ENCODE measurements at places on chromosomes 5 and 9.
A peak's percentile ranks its signal among the peaks of the same experiment; 100 is the strongest.

GRCh38 chr5:16538006-16538405, 72.4 kb upstream of the ZNF622 start:
- no peak for DNase-seq

- no peak for DNase-seq
Measured at GRCh38 chr9:122797316-122798063, 2.4 kb upstream of the OR1K1 start.

DNA sequence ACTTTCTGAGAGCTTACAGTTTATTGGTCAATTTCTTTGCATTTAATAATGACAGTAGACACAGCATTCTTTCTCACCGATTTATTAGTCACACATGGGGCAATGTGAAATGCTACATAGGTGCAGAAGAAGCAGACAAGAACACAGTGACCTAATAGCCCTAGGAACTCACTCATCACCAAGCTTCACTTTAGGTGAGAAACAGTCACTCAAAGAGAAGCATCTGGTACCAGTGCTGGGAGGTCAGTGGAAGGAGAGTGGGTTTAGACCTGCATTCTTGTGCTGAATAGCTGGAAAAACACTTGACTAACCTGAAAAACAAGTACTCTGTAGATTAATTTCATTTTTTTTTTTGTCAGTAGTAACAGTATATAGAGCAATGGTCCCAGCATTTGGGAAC, 179.6 kb downstream of the GRIA1 start:
- DNase-seq: no peak

- no peak for DNase-seq
Measured at GRCh38 chr9:18238752-18239447, 235.1 kb upstream of the ADAMTSL1 start.

DNA sequence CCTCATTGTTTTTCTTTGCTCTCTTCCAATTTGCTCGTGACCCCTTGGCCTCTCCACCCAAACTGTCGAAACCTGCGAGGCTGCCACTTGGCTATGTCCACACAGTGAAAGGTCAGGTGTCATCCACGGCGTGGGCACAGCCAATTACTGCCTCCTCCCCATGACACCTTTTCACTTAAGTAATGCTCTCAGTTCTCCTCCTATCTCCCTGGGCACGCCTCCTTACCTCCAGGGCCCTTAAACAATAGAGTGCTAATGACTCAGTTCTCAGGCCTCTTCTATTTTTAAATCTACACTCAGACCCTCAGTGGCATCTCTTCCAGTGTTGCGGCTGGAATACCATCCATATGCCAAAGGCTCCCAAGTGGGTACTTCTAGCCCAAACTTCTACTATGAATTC, 256.8 kb downstream of the ROR2 start:
- no peak for DNase-seq

GRCh38 chr9:100472268-100472667, 681 bp upstream of the TMEFF1 start:
- no peak for DNase-seq

GRCh38 chr5:164009621-164010020, 504.2 kb downstream of the MAT2B start:
- DNase-seq: no peak

DNA sequence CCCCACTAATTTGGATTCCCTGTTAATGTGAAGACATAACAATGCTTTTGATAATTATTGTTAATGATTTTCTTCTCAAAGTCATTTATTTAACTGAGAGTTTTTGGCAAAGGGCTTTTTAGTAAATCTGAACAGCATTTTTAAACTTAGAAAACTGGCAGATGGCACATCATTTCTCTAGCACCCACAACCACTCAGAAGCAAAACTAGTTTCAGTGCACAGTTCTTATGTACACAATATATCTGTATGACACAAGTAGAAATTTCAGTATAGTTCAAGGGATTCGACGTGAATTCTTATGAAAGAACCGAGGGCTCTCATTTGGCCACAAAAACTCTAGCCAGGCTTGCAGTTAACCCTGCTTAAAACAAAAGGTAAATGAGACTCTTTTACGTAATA, 231.4 kb upstream of the CDH9 start:
- DNase-seq: no peak

GRCh38 chr5:152331006-152331405, 74.1 kb downstream of the NMUR2 start:
- no peak for DNase-seq

DNA sequence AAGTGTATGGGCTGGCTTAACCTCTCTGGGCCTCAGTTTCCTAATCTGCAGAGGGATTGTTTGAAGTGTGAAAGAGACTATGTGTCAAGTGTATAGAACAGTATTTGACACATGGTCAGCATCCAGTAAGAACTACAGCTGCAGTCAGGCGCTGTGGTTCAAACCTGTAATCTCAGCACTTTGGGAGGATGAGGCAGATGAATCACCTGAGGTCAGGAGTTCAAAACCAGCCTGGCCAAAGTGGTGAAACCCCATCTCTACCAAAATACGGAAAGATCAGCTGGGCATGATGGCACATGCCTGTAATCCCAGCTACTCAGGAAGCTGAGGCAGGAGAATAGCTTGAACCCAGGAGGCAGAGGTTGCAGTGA, 31.9 kb upstream of the STING1 start:
- no peak for DNase-seq

- no peak for DNase-seq
Measured at GRCh38 chr9:16205455-16205854, 652.6 kb downstream of the CCDC171 start.

- no peak for DNase-seq
Measured at GRCh38 chr9:69036799-69037198, 1.2 kb downstream of the FXN start.

DNA sequence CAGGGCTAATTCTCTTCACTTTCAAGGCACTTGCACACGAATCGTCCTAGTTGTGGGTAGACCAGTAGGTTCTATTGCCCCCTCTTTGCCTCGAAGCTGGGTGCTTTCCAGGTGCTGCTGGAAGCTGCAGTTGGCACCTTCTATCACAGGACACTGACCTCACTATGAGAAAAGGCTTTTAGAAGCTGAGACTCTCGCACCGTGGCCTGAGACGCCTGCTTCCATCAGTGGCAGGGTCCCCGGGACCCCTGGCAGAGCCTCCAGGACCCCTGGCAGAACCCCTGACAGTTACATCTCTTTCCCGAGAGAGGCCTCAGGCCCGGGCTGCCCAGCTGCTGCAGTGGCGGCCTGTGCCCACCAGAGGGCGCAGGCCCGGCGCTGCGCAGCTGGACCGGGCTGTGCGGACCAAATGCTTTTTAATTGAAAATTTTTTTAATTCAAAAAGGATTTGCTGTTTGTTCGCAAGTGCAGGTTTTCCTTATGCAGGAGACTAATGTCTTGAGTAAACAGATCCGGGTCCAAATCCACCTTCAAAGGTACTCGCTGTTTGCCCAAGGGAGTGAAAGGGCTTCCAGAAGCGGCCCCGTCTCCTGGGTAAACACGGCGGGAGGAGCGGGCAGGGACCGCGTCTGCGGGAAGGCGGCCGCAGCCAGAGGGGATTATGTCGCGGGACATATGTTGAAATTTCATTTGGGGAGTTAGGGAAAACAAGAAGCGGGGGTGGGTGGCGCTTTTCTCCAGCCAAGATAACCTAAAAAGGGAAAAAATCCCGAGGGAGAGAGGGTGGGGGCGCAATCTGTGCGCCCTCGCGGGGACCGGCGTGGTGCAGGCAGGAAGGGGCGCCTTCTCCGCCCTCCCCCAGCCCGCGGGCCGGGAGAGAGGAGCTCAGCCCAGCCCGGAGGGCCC, 114.5 kb upstream of the LMX1B start:
- DNase-seq: peak; percentile 20

GRCh38 chr5:174217527-174217926, 172.0 kb downstream of the NSG2 start:
- no peak for DNase-seq

DNA sequence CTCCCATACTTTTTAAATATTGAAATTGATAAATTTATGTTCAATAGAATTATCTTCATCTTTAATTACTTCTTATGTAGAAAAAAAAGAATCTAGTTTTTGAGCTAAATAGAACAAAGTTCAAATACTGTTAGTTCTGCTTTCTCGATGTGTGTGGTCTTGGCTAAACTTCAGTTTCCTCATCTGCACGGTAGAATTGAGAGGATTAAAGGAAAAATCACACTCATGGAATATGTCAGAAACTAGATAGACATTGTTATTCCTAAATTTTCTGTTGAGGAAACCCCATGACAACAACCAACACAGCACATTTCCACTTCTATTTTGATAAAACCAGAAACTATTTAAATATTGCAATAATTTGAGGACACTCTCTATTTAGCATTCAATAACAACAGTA, 100.3 kb downstream of the MUSK start:
- no peak for DNase-seq

- no peak for DNase-seq
Measured at GRCh38 chr5:53425687-53426511, 54.5 kb upstream of the FST start.

- DNase-seq: no peak
Measured at GRCh38 chr5:98927242-98927988, 1.4 kb downstream of the CHD1 start.

DNA sequence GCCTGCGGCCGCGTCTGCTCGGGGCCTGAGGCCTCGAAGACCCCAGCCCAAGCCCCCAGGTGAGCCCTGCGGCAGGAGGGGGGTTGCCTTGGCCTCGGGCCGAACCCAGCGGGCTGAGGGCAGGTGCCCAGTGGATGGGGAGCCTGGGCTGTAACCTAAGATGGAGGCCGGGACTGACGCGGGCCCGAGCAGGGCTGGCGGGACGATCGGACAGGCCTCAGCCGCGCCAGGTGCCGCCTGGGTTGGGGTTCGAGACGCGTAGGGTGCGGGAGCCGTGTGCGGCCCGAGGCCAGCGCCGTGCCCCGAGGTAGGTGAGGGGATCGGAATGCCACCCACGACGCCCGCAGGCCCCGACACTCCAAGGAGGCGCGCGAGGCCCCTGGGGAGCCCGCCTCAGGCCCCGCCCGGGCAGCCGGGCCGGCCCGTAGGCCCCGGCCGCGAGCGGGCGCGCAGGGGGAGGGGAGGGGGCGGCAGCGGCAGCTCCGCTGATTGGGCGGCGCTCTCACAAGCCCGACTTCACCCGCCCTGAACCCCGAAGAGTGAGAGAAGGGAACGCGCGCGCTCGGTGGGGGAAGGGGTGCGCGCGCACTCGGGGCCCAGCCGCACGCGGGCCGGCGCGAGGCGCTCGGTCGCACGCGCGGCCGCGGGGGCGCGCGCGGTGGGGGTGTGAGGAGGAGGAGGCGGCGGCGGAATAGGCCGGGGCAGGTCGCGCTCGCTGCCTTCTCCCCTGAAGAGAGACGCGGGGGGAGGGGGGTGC, at the start of gene NSD1:
Gene NSD1 (plus strand): TSS at position 678 of the 757 bp plus-strand sequence. CDS start 1,331 bp downstream, outside the sequence.
- DNase-seq: peak; percentile 90

GRCh38 chr5:864492-865167, 13.8 kb upstream of the ZDHHC11 start:
- no peak for DNase-seq

DNA sequence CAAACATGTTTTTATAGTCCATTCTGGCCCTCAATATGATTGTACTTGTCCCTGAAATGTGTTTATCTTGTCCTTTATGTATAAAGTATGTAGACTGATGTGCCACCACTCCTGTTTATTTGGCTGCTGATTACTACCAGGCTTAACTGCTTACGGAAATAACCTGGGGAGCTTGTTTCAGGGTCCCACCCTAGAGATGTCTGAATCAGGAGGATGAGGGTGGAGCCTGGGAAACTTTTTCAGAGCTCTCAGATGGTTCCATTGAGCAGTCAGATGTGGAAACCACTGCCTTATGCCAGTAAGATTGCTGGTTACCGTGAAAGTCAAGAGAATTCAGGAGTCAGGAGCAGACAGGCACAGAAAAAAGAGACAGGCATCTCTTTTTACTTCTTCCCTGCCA, 19.2 kb downstream of the SLC23A1 start:
- DNase-seq: no peak

DNA sequence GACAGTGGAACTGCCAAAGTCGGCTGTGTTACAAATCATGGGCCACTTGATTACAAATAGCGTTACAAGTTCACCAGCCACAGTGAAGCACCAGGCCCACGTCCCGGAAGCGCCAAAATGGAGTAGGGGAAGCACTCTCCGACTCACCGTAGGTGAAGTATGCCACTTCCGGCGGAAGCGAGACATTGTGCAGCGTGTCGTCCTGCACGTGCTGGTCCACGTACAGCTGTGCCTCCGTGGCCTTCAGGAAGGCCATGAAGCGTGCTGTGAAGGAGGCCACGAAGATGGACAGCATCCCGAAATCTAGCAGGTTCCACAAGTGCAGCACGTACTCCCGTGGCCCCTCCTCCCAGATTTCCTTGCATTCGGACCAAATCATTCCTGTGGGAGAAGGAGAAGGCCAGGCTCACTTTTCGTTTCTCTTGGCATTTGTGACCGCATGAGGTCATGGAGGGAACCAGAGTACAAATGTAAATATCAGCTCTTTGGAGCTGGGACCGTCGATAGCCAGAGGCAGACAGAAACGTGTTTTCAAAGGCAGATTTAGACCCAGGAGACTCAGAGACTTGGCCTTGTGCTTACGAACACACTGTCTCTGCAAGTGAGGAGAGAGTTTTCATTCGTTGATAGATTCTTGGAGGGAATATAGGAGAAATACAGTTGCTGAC, 58.7 kb upstream of the SMIM32 start:
- no peak for DNase-seq

- no peak for DNase-seq
Measured at GRCh38 chr5:94841598-94842322, 223.3 kb downstream of the SLF1 start.

GRCh38 chr9:105978826-105979225, 284.5 kb downstream of the TMEM38B start:
- no peak for DNase-seq

GRCh38 chr9:4073371-4073770, 226.5 kb downstream of the GLIS3 start:
- DNase-seq: no peak

- no peak for DNase-seq
Measured at GRCh38 chr5:66739021-66739420, 142.8 kb downstream of the MAST4 start.

Data from stimulated activated CD4-positive, alpha-beta T cell treated with anti-CD3 and anti-CD28 coated beads, TNF-alpha, amount 100 ng/mL, for 24 hours (primary cell).